ENCODE measurements at places on chromosomes 6 and 20.

GRCh38 chr6:12009180-12009685 lies 2.9 kb upstream of the HIVEP1 start:
- no peak for DNase-seq

DNA sequence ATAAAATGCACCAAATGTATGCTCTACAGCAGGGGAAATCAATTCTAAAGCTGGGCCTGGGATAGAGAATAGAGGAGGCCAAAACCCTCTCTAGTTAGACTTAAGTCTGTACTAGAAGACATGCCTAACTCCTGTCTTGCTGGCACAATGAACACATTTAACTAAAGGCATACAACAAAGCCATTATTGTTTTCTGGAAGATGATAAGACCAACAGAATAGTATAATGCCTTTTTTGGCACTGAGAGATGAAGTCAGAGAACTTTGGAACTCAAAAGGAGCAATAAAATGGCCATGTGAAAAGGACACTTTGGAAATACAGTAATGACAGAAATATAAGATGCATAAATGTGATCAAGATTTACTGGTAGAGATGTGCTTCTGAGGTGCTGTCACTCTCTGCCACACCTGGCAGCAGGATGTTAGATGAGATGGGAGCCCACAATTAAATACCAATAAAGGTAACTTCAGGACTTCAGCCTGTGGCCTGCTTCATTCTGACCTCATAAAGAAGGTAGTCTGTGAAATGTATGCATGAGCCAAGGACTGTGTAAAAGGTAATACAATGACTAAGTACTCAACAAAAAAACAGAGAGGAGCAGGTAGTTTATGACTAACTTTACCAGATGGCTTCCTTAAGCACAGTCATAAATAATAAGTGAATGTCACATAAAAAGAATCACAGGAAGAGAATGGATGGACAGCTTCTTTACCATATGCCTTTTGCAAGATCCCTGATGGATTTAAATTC lies 333.4 kb downstream of the BCKDHB start:
- no peak for DNase-seq

DNA sequence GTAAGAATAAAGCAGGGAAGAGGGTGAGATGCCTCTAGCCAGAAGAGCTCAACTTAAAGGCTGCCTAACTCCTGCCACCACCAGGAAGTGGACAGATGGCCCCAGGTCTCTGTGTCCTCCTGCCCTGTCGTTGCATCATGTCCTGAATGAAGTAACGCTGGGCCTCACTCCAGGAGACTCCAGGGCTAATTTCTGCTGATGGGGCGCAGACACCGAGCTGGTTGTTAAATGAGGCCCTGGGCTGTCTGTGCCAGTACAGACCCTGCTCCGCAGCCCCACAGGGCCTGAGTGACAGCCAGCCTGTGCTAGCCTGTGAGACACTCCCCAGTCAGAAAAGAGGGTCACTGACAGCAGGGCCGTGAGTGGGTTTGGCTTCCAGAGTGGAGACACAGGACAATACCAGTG lies 6.5 kb downstream of the IP6K3 start:
- no peak for DNase-seq

GRCh38 chr6:43014434-43014909 lies 423 bp downstream of the KLHDC3 start:
- DNase-seq: no peak

- DNase-seq: no peak
These were observed 354.5 kb upstream of the CITED2 start for GRCh38 chr6:139728876-139729427.

- DNase-seq: no peak
These were observed 61.4 kb downstream of the SYTL3 start for GRCh38 chr6:158711264-158711663.

- no peak for DNase-seq
These were observed 37.0 kb upstream of the TBC1D7 start for GRCh38 chr6:13365320-13365719.

- no peak for DNase-seq
These were observed 9.8 kb downstream of the RGS17 start for GRCh38 chr6:153121311-153121710.

DNA sequence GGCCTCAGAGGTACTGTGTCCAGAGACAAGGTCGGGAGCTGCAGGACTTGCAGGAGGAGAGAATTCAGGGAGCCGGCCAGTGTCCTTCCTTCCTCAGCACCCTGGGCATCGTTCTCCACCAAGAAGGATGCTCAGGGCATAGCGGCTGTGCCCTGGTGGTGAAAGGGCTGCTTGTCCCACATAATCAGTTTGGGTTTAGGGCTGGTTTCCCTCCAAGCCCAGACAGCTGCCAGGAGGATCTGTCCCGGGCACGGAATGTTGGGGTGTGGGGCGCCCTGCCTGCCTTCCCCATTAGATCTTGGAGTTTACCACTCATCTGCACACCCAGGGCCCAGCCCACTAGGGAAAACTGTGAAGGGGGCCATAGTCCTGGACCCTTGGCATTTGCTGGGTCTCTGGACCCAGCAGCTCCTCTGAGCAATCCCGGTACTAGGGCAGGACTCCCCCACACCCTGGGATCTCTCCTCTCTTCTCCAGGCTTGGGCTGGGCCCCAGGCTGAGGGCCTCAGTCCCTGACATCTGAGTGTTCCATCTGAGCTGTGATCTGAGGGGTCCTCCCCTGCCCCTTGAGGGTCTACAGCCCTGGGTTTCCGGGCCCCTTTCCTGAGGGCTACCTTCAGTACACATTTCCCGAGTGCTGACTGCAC lies 18.6 kb upstream of the SPDEF start:
- no peak for DNase-seq

- DNase-seq: no peak
These were observed 400.6 kb downstream of the ESR1 start for GRCh38 chr6:152207915-152208714.

GRCh38 chr6:39342692-39343395 lies 20.3 kb upstream of the KCNK16 start:
- DNase-seq: no peak

- DNase-seq: no peak
These were observed 42.3 kb downstream of the HIVEP2 start for GRCh38 chr6:142902636-142903053.

DNA sequence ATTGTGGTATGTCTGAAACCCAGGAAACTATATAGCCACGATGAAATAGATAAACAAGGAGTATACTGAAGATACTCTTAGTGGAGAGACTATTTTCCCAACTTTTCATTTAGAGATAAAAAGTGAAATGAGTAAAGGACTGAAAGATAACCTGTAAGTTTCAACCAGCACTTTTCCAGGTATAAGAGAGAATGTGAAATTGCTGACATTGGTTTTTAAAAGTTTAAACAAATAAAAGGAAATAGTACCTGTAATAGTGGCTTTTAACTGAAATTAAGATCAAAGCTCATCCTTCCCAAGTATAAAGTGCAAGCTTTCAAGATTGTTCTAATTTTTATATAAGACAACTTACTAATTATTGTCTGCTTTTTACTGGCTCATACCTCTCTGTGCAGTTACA lies 130.2 kb upstream of the CCN2 start:
- no peak for DNase-seq

DNA sequence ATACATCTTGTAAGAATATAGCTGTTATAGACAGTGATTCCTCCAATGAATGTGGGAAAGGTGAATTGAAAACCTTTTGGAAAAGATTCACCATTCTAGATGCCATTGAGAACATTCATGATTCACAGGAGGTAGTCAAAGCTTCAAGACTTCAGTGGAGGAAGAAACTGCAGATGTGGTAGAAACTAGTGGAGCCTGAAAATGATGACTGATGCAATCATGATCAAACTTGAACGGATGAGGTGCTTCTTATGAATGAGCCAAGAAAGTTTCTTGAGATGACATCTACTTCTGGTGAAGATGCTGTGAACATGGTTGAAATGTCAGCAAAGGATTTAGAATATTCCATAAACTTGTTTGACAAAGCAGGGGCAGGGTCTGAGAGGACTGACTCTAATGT lies 66.7 kb upstream of the C6orf118 start:
- no peak for DNase-seq
